Activated T-cell treated with anti-CD3 and anti-CD28 coated beads, Interleukin-2, amount 50 U/mL, for 1 hour (primary cell): ENCODE measurements at places on chromosomes 12 and 14.

- DNase-seq = no peak
These were observed 332.6 kb downstream of the AEBP2 start for GRCh38 chr12:19771858-19772257.

DNA sequence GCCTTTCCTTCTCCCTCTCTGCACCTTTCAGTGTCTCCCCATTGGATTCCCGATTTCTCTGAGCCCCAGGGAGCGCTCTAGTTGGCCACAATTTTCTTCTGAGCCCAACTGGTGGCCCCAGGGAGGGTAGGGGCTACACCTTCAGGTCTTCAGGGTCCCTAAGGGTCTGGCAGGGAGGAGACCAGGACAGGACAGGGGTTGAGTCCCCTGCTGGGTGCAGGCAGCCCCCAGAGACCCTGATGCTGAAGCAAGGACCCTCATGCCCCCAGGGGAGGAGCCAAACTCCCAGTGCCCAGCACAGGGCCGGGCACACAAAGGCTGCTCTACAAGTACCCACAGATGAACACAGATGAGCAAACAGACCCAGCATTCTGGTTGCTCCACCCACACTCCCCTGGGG, 12.7 kb downstream of the FOXN4 start:
- no peak for DNase-seq

DNA sequence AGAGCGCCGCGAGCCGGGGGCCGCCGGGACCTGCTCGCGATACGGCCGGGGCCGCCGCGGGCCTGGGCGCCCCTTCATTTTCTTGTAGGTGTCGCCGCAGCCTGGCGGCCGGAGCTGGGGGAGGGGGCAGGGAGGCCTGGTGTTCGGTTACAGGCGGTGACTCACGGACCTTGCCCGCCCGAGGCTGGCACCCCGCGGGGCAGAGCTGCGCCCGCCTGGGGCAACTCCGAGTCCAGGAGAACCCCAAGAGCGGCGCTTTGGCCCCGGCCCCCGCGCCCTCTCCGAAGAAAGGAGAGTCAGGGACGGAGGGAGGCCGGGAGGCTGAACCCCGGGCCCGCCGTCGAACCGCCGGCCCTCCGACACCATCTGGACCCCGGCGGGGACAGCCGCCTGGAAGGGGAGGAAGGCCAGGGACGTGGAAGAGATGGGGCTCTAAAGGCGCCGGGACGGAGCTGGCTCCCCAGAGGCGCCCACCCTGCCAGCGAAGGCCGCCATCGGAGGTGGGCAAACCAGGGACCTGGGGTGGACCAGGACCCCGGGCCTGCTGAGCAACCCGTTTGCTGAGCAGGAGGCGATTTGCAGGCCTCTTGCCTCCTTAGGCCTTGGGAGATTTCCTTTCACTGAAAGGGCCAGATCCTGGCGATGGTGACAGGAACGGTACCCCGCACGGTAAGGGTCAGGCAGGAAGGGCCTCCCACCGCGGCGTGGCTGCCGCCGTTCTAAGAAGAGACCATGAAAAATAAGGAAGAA, 843 bp upstream of the NUAK1 start:
- DNase-seq = no peak

DNA sequence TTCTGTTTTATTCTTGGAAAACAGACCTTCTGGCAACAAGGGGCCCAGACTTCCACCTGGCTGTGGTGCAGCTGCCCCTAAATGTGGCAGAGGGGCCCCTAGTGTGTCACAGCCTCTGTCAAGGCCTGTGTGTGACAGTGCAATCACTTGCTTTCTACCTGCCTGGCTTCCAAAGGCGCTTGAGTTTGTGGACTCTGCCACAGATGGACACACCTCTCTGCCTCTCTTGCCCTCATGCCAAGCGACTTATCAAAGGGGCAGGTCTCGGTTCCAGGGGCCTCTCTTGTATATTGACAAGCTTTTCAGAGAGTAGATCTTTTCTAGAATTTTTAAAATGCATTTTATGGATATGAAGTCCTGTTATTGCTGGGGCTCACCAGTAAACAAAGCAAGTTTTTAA, 217.2 kb downstream of the SLC15A4 start:
- DNase-seq = no peak

DNA sequence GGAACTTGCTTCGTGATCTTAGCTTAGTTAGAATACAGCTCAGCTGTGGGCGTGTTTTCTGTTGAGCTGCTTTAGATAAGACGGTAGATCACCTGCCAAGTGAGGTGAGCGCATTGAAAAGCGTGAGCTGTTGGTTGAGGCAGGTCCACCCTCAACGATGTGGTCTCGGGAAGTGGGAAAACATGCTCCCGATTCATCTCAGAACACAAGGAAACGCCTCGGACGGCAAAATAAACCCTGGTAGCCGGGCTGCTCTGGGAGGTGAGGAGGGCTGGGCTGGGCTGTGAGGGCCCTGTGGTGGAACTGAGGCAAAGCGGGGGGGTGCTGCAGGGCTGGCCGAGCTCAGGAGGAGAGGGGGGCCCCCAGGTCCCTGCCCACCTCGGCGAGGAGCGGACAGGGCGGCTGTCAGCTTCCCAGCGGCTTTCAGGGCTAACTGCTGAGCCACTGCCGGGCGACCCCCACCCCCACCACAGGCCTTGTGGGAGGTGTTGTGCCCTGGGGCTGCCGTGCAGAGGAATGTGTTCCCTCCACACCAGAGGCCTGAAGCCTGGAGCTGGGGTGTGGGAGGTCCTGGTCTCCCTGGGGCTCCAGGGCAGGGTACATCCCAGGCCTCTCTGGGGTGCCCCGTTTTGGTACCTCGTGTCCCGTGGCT, 30.7 kb downstream of the NOC4L start:
- no peak for DNase-seq

DNA sequence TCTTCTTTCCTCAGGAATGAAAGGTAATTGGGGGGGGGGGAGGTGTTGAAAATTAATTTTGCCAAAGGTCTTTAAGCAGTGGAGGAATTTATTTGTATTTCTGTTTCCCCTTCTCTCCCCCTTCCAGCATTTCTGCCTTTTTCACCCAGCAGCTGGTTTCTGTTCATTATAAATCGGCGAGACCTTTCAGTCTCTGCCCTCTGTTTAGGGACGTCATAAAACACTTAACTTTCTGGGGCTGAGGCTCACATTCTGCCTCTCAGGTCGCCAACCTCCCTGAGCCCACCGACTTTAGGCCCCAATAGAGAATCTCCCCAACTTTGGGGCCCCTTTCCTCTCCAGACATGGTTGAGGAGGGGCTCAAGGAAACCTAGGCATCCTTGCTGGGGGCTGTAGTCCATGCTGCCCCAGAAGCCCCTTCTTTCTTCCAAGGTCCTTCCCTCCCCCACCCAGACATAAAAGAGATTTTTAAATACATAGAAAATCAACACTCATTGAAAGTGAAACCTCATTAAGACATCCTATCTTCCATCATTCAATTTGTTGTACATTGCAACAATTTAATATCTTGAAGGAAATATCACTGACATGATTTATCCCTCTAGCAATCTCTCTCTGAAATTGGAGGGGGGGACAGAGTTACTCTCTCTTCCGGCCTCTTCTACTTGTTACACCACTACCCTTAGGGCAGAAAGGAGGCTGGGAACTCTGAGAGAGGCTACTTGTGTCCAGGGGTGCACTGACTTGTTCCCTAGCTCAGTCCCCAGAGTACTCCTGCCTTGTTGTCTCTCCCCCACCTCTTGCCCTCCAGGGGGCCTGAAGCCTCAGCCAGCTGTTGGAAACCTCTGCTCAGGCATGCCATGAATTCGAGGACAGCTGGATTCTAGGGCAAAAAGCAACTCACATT, 2.5 kb upstream of the HOXC6 start:
- DNase-seq = no peak

GRCh38 chr14:73102806-73103497, 33.4 kb upstream of the PSEN1 start:
- no peak for DNase-seq

GRCh38 chr12:41919526-41920261, 225.0 kb downstream of the GXYLT1 start:
- no peak for DNase-seq

GRCh38 chr14:38524636-38525509, 269.0 kb upstream of the CLEC14A start:
- DNase-seq = no peak

DNA sequence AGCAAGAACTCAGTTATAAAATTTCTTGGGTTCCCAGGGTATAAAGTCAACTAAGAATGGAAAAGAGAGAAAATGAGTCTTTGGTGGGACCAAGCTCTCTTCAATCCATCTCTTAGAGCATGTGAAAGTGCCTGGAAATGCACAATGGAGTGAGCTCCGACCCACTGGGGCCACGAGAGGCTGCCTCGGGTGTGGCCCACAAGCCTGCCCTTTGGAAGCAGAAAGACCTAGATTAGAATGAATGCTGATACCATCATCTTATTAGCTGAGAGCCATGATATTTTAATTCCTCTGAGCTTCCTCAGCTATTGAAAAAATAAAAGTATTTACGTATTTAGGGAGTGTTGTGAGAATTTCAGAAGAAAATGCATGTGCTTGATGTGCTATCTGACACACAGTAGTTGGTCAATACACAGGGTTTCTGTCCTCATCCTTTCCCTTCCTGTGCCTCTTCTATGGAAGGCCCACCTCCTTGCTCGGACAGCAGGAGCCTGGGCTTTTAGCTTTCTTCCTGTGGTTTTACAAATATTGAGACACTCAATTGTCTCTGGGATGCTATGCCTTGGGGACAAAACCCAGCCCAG, 42.5 kb downstream of the VDR start:
- no peak for DNase-seq

- DNase-seq = no peak
These were observed 49.0 kb downstream of the ZC3H14 start for GRCh38 chr14:88611878-88612277.

DNA sequence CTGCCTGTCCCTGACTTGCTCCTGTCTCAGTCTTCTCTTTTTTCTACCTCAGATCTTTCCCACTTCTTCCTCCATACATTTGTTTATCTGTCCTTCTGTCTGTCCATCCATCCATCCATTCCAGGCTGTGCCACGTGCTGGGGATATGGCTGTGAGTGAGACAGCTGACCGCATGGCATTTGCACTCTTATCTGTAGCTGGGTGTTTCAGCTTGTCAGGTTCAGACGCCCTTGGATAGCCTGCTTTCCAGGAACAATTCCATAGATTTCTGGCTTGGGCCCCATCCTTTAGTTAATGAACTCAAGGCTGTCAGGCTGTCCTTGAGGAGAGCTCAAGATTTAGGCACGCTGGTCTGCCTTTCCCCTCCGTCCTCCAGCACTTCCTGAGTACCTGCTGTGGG, 116.6 kb downstream of the TSPAN9 start:
- DNase-seq = no peak

DNA sequence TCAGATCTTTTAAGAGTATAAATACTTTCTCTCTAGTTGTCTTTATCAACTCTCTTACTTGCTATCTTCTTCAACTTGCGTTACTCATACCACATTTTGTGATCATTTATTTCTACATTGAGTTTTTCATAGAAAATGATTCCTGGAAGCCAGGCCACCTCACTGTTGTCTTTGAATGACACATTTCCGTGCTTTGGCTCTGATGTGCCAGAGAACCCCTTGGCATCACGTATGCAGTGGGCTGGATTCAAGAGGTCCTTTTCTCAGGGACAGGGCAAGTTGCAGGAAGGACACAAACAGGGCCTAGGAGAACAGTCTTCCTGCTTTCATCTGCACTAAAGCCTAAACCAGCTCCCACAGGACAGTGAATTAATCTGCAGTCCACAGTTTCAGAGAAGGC, 70.3 kb upstream of the PYGL start:
- DNase-seq = no peak

- no peak for DNase-seq
These were observed 13.8 kb downstream of the NGDN start for GRCh38 chr14:23483236-23483854.

DNA sequence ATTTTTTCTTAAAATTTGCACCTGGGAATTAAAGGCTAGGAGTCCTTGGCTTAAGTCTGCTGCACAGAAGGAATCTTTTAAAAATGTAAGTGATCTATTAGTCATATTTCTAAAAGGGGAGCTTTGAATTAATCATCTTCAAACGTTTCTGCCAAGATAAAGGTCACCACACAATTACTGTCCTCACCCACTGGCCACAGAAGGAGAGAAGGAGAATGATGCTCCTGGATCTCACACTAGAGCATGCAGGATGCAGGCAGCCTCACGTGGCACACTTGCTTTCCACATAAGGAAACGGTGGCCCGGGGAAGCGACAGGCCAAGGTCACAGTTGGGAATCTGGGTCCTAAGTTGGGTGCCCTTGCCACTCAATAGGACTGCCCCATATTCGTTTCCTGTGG, 16.9 kb downstream of the PLEKHG7 start:
- DNase-seq = no peak

- no peak for DNase-seq
These were observed 3.9 kb downstream of the TAOK3 start for GRCh38 chr12:118368821-118369220.

GRCh38 chr14:103932791-103933490, 4.7 kb downstream of the TDRD9 start:
- DNase-seq = no peak

- DNase-seq = no peak
These were observed 16.7 kb downstream of the CHST11 start for GRCh38 chr12:104473374-104473983.

DNA sequence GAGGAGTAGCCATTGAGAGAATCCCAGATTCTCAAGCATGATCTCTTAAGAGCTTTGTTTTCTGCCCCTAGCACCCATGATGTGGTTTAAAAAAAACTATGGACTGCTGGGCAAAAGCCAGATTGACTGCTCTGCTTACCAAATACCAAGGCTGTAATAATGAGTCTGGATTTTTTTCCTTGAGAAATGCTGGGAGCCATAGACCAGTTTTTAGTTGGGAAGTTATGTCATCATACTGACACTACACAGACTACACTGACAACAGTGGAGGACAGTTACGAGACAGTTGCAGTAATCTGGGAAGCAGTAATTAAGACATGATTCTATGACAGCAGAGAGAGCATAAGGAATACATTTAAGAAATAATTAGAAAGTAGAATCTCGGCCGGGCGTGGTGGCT, 35.8 kb downstream of the SPATA7 start:
- DNase-seq = no peak

DNA sequence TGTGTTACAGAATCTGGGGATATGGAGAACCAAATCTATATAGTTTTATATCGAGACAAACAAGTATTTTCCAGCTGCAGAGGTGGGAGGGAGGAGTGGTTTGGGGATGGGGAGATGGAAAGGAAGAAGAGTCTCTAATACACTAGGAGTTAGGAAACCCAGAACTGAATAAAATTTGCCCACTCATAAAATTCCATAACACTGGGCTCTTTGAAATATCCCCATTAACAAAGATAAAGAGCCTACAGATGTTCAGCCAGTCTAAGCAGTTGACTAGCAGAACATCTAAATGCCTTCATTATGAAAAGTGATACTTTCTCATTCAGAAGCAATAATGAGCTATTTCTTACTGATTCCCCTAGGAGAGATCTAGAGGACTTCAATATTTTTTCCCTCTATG, 151.7 kb upstream of the GZMB start:
- no peak for DNase-seq

GRCh38 chr14:101844219-101844618, 82.7 kb downstream of the PPP2R5C start:
- no peak for DNase-seq
